HT1080 (cell line): ENCODE measurements at places on chromosomes 6 and 20. TPM values are rescaled to one million over a fixed set of nuclear protein-coding genes. Genes with fewer than 3 reads are reported as not detected.

DNA sequence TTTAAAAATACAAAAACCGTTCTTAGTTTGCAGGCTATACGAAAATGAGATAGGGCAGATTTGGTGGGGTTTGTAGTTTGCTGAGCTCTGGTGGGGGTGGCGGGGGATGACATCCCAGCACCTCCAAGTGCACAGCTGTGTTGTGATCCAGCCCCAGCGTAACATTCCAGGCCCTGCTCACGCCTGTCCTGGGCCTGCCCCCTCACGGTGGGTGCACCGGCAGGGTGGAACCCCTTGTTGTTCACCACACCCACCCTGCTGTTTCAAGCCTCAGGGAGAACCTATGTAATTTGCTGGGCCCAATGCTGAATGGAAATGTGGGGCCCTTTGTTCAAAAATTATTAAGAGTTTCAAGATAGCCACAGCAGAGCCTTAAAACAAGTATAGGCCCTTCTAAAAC lies 25.0 kb downstream of the ARMC2 start:
- DNase-seq: no peak

Gene MYCT1
- 0.56 and 1.8 TPM in 2 replicates for total RNA-seq

DNA sequence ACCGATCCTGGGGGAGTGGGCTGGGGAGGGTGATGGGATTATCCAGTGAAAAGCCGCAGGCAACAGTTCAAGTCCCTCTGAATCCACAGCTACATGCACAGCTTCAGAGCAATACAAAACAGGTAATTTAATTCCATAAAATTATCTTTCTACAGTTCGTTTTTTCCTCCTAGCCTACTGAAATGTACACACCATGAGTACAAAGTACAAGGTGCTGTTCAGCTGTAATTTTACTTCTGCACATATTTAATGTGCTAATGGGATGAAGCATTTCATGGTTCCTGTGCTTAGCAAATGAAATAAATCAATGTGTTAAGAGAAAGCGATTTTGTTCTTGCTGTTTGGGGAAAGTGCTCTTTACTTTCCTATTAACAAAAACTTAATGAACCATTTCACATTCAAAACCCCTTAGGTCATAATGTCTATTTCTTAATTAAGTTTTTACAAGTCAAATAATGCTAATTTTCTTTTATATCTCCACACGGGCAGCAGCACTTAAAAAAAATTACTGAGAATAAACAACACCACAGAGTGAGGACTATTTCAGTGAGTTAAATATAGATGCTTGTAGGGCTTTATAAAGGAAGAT lies 71.8 kb downstream of the INSM1 start:
- no peak for DNase-seq

Gene KCNG1
- 56.9 and 65.0 TPM in 2 replicates for total RNA-seq

GRCh38 chr6:37452522-37452921 lies 19.5 kb downstream of the CMTR1 start:
- no peak for DNase-seq

DNA sequence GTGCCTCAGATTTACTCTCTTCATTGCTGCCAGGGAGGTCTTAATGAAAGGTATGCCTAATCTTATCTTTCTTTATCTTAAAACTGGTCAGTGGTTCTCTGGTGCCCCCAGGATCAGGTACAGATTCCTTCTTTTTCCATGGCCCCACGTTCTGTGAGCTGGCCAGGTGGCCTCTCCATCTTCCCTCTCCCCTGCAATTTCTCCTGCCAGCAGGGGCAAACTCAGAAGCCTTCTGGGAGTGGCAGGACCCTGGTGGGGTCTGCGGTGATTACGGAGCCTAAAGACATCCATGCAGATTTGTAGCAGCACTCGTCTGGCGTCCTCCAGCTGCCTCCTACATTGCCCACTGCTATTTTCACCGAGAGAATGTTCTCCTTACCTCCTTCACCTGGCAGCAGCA lies 95.8 kb downstream of the CCDC170 start:
- DNase-seq: no peak

GRCh38 chr6:7108964-7109836 lies 1.4 kb downstream of the RREB1 start:
- peak; percentile 56 for DNase-seq

Gene TFAP2C
- 8.3 and 11.7 TPM in 2 replicates for total RNA-seq

DNA sequence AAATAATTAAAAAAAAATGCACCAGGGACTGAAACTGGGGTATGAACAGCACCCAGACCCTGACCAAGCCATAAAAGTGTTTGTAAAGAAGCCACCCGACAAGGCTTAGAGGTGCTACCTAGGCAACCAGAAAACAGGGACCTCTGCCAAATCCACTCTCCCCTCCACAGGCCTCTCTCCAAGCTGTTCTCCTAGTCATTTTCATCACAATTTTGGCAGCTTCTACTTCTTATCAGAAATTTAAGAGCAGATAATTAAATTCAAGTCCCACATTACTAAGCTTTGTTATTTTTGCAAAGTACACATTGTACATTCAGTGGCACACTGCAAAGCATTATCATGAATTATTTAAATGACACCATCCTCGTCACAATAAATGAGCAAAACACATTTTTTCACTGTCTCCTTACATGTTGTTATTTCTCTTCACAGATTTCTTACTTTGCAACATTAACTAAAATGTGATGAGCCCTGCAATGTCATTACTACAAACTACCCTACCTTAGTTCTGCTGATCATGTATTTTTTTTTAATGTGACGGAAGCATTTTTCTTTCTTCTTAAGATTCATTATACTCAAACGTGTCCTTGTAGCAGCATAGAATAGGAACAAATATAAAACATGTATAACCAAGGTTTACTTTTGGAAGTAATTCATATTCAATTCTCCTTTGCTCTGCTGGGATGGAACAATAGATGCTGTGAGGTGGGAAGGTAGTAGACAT lies 38.1 kb downstream of the ECT2L start:
- DNase-seq: no peak

Gene CEP57L1
- total RNA-seq: 17.1 and 25.5 TPM in 2 replicates

DNA sequence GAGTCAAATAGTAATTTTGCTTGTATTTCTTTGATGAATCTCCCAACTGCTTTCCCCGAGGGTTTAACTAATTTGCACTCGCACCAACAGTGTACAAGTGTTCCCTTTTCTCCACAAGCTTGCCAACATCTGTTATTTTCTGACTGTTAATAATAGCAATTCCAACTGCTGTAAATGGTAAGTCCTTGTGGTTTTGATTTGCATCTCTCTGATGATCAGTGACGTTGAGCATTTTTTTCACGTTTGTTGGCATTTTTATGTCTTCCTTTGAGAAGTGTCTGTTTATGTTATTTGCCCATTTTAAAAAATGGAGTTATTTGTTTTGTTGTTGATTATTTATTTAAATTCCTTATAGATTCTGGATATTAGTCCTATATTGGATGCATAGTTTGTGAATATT lies 399.8 kb upstream of the MAN1A1 start:
- DNase-seq: no peak

DNA sequence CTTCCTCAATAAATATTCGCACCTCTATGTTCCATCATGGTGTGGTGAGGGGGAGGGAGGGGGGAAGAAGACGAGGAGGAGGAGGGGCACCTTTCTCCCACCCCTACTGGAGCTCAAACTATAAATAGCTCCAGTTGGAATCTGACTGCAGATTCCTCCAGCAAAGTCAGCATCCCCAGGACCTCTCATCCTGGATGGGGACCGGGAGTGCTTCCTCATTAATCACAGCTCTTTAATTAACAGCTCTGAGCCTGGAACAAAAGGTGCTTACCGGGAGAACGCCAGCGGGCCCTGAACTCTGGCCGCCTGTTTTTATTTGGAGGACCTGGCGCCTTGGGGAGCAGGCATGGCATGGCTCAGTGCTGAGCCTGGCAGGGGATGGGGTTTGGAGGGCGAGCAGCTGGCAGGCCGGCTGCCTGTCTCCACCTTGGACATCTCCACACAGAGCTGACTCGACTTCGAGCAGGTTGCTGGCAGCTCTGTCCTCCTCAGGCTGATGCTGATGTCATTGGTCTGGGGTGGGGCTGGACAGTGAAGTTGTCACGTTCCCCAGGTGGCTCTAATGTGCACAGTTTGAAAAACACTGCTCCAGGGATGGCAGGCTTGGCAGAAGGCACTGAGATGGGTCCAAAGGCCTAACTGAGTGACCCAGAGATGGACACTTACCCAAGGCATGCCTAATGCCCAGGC lies 180.4 kb downstream of the DHX35 start:
- DNase-seq: no peak

- no peak for DNase-seq
Measured at GRCh38 chr6:100344321-100344720, 120.4 kb downstream of the SIM1 start.

Gene MOCS3
- total RNA-seq: 12.5 and 15.1 TPM in 2 replicates
